Thymus (tissue), 14 donors: ENCODE measurements at places on chromosomes 1 and 21. TPM values are rescaled to one million over a fixed set of nuclear protein-coding genes. Genes with fewer than 3 reads are reported as not detected.

Gene F5
- 0.85 TPM for total RNA-seq

Gene OLIG2
- total RNA-seq = 0.05 TPM

Gene TRIM45
- 1.1 TPM for total RNA-seq

Gene CLEC20A
- 0.28 TPM for total RNA-seq

Gene TCP10L
- total RNA-seq = 1.0 TPM

Gene JAK1
- 97.4 TPM for total RNA-seq

Gene IGSF21
- 0.85 TPM for total RNA-seq

Gene INSRR
- total RNA-seq = 0.33 TPM

Gene GBP7
- total RNA-seq = 0.05 TPM

Gene GJB3
- 0.66 TPM for total RNA-seq

Gene SLAMF6
- 11.5 TPM for total RNA-seq

Gene LCE1E
- total RNA-seq = not detected

Gene CLIC6
- 3.3 TPM for total RNA-seq

Gene COL11A1
- 0.24 TPM for total RNA-seq

Gene CFAP141
- not detected for total RNA-seq

Gene PTPN22
- 51.1 TPM for total RNA-seq

Gene CFHR5
- total RNA-seq = not detected

Gene S100A1
- 0.76 TPM for total RNA-seq

Gene SPRR3
- total RNA-seq = 0.28 TPM

Gene INAVA
- 2.7 TPM for total RNA-seq

Gene TMOD4
- total RNA-seq = 0.38 TPM

Gene SGIP1
- total RNA-seq = 0.57 TPM

Gene NCMAP
- 0.09 TPM for total RNA-seq

Gene PITHD1
- total RNA-seq = 118 TPM

Gene SDF4
- 37.6 TPM for total RNA-seq

Gene OR2T29
- total RNA-seq = not detected

Gene SHE
- total RNA-seq = 2.7 TPM
